HS-27A (cell line): ENCODE measurements at places on chromosomes 6 and 20.

- DNase-seq, result no peak
Observed at GRCh38 chr6:79764747-79765146, 133.6 kb downstream of the SH3BGRL2 start.

DNA sequence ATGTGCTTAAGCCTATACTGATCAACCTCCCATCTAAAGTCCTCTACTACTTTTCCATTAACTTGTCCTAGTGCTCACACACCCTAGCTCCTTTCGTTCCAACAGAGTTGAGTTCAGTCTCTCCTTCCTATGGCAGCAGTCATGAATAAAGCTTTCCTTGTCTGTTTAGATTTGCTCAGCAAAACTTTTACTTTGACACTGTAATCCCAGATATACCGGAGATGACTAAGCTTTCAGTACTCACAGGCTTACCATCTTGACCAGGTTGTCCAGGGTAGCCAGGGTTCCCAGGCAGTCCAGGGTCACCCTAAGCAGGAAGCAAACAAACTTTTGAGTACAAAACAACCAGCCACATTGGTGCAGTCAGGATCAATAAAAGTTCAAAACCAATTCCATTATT lies 90.7 kb downstream of the COL21A1 start:
- no peak for DNase-seq

DNA sequence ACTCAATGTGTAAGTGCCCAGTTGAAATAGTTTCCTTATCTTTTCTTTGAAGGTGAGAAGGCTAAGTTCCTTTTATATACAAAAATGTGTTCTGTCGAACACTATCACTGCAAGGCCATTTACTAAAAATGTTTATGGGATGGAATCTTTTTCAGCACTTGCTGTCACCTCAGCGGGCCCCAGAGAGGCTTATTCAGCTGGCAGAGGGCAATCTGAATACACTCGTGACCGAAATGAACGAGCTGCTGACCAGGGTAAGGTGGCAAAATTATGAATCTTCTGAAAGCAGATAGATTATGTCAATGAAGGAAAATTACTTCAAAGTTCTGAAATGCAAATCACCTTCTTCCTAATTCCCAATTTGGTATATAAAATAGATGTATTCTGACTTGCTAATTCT lies 340.2 kb downstream of the ARHGAP18 start:
- DNase-seq, result no peak

- DNase-seq, result no peak
Observed at GRCh38 chr6:136991646-136992045, 53.1 kb downstream of the IL20RA start.

GRCh38 chr6:156554160-156554559 lies 223.0 kb upstream of the ARID1B start:
- DNase-seq, result no peak

- no peak for DNase-seq
Observed at GRCh38 chr6:15906420-15907016, 222.4 kb upstream of the MYLIP start.

DNA sequence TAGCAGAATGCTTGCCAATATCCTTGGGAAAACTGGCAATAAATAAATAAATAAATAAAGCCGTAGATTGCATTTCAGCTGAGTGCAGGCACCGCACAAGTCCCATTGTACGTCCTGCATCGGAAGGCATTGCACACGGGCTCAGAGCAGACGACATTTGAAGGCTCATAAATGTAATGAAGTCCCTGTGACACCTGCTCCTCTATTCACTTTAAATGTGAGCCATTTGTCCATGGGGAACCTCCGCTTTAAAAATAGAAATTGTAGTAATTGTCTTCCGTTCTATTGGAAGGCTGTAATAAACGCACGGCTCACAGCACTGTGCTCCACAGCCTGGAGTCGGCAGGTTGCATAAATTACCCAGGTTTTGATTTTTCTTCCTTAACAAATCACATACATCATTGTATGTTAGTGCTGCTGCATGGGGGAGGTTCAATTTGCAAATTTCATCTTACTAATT lies 32.6 kb downstream of the MYT1 start:
- DNase-seq, result no peak

- no peak for DNase-seq
Observed at GRCh38 chr6:38269461-38270172, 370.1 kb downstream of the BTBD9 start.
